ENCODE measurements at places on chromosomes 5 and 9. TPM values are rescaled to one million over a fixed set of nuclear protein-coding genes. Genes with fewer than 3 reads are reported as not detected.

Gene LECT2
- not detected for total RNA-seq

DNA sequence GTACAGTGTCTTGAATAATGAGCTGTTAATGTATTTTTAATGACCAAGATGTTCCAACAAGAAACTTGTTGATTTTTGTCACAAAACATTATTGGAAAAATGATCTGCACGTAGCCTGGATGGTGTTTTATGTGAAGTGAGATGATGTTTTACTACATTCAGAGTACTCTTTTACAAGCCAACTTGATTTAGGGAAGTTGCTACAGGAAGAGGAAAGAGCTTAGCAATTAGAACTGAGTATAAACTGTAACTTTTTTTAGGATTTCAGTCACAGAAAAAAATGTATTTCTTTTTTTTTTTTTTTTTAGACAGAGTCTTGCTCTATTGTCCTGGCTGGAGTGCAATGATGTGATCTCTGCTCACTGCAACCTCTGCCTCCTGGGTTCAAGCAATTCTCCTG lies 113.6 kb upstream of the ADRA1B start:
- H3K27me3 ChIP-seq, result peaks cover 5% of the 10 kb centered on the region
- no peak overlapping the region for H3K4me3 ChIP-seq
- no peak overlapping the region for H3K27ac ChIP-seq
- no peak for DNase-seq
- H3K36me3 ChIP-seq, result no peaks in the 10 kb centered on the region

GRCh38 chr9:117204971-117205370 lies 209.9 kb downstream of the ASTN2 start:
- no peaks in the 10 kb centered on the region for H3K27me3 ChIP-seq
- DNase-seq, result no peak
- no peak overlapping the region for H3K27ac ChIP-seq
- H3K4me1 ChIP-seq, result no peaks in the 10 kb centered on the region

GRCh38 chr5:108451269-108451668 lies 69.4 kb upstream of the FBXL17 start:
- H3K4me3 ChIP-seq, result no peak overlapping the region
- no peak overlapping the region for H3K27ac ChIP-seq
- H3K27me3 ChIP-seq, result no peaks in the 10 kb centered on the region
- no peaks in the 10 kb centered on the region for H3K4me1 ChIP-seq

- H3K27me3 ChIP-seq, result no peaks in the 10 kb centered on the region
- no peak overlapping the region for H3K4me3 ChIP-seq
- DNase-seq, result peak; percentile 59
- peaks cover 15% of the 10 kb centered on the region for H3K36me3 ChIP-seq
- no peaks in the 10 kb centered on the region for H3K4me1 ChIP-seq
- no peak overlapping the region for H3K27ac ChIP-seq
Observed at GRCh38 chr5:133065471-133065870, 13.7 kb downstream of the HSPA4 start.

- no peaks in the 10 kb centered on the region for H3K36me3 ChIP-seq
- H3K4me3 ChIP-seq, result peak overlapping the region; percentile 66
- peak overlapping the region; percentile 70 for H3K27ac ChIP-seq
- peak; percentile 37 for DNase-seq
- H3K27me3 ChIP-seq, result peaks cover 13% of the 10 kb centered on the region
Observed at GRCh38 chr5:40681363-40682153, 1.8 kb downstream of the PTGER4 start.
